Fibroblast of skin of back (primary cell): ENCODE measurements at places on chromosomes 7 and 10.

- no peak for DNase-seq
These were observed 172.4 kb upstream of the MKI67 start for GRCh38 chr10:128298587-128298986.

GRCh38 chr10:75244487-75245353 lies 9.0 kb upstream of the COMTD1 start:
- no peak for DNase-seq

GRCh38 chr7:17498230-17498629 lies 199.8 kb downstream of the AHR start:
- DNase-seq: no peak

DNA sequence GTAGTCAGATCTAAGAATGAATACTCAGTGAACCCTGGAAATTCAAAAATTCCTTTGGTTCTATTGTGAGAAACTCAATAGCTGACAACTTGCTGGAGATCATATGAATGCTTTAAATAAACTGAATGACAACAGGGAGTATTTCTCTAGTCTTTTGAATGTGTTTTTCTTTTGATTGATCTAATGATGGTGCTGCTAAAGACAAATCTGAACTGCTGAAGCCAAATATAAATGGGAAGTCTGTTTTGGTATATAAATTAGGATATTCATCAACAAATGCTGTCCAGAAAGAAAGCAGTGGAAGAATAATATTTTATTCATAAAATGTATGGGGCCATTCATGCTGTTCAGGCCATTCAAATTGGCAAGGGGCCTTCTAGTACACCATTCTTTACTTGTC lies 79.4 kb downstream of the ITGB1 start:
- no peak for DNase-seq

- DNase-seq: no peak
These were observed 35.6 kb downstream of the PITRM1 start for GRCh38 chr10:3136763-3137611.

DNA sequence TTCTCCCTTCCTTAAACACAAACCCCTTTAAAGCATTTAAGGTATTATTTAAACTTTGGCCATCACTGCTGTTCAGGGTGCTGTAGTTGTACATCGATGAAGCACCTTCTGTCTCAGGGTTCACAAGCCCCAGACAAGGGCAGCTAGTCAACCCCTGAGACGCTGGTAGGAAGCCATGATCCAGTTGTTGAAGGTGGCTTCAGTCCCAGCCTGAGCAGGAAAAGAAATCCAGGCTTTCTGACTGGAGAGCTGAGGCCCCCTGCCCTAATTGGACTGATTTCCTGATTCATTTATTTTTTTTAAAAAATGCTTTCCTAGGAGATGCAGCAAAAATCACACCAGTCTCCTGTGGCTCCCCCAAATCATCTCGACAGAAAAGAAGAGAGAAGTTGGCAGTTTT lies 15.8 kb downstream of the CPA1 start:
- DNase-seq: no peak

DNA sequence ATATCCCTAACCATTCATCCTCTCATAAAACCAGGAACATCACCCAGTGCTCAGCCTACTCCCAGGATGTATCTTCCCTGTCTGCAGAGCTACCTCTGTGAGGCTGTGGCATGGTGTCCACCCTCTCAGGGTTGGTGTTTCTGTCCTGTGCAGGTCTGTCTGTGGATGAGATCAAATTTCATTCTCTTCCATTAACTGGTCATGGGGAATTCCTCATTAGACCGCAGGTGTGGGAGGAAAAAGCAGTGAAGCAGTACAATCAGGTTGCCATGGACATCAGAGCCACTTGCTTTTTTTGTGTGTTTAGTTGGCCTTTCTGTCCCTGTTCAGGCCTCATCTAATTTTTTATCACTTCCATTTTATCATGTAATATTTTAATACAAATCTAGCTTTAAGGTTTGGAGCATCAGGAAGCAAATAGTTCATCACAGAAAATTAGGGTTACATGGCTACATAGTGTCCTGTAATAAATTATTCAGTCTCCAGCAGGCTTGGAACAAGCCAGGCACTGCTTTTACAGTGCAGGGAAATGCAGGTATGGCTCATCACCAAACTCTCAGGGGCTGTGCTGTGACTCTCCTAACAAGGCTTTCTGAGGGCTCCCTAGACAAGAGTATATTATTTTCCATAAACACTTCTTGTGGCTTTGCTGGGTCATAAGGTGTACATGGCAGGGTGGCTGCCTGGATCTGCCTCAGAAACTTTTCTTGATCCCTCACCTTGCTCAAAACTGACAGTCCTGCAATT lies 594.9 kb upstream of the IGFBP3 start:
- no peak for DNase-seq

DNA sequence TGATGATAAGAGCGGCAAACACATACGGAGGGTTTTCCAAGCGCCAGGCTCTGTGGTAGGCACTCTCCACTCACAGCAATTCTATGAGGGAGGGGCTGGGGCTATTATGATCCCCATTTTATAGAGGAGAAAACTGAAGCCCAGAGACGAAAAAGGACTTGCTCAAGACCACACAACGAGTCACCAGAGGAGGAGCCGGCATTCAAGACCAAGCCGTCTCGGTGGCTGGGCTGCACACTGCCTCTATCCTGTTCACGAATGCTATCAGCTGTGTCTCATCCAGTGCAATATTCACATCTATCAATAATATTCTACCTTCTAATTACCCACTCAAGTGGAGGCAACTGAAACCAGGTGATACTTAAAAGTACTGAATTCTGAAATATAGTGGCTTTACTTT lies 67.8 kb upstream of the NMT2 start:
- DNase-seq: peak; percentile 20

DNA sequence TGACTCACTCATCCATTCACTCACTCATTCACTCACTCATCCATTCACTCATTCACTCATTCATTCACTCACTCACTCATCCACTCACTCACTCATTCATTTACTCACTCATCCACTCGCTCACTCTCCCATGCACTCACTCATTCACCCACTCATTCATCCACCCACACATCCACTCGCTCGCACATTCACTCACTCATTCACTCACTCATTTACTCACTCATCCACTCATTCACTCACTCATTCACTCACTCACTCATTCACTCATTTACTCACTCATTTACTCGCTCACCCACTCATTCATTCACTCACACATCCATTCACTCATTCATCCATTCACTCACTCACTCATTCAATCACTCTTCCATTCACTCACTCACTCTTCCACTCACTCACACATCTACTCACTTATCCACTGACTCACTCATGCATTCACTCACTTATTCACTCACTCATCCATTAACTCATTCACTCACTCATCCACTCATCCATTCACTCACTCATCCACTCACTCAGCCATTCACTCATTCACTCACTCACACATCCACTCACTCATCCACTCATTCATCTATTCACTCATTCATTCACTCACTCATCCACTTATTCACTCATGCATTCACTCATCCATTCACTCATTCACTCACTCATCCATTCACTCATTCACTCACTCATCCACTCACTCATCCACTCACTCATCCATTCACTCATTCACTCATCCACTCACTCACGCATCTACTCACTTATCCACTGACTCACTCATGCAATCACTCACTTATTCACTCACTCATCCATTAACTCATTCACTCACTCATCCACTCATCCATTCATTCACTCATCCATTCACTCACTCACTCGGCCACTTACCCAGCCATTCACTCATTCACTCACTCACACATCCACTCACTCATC lies 74.0 kb downstream of the CARD11 start:
- no peak for DNase-seq

- DNase-seq: no peak
These were observed 18.4 kb downstream of the SLC18A2 start for GRCh38 chr10:117259279-117259678.

DNA sequence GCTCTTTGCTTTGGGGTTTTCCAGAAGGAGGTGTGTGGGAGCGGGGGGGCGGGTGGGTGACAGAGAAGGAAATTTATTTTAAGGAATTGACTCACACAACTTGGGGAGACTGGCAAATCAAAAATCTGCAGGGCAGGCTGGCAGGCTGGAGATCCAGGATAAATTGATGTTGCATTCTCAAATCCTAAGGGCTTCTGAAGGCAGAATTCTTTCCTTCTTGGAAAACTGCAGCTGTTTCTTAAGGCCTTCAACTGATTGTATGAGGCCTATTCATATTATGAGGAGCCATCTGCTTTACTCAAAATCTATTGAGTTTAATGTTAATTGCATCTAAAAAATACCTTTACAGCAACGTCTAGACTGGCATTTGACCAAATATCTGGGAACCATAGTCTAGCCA lies 1528.8 kb upstream of the LRRTM3 start:
- DNase-seq: no peak

DNA sequence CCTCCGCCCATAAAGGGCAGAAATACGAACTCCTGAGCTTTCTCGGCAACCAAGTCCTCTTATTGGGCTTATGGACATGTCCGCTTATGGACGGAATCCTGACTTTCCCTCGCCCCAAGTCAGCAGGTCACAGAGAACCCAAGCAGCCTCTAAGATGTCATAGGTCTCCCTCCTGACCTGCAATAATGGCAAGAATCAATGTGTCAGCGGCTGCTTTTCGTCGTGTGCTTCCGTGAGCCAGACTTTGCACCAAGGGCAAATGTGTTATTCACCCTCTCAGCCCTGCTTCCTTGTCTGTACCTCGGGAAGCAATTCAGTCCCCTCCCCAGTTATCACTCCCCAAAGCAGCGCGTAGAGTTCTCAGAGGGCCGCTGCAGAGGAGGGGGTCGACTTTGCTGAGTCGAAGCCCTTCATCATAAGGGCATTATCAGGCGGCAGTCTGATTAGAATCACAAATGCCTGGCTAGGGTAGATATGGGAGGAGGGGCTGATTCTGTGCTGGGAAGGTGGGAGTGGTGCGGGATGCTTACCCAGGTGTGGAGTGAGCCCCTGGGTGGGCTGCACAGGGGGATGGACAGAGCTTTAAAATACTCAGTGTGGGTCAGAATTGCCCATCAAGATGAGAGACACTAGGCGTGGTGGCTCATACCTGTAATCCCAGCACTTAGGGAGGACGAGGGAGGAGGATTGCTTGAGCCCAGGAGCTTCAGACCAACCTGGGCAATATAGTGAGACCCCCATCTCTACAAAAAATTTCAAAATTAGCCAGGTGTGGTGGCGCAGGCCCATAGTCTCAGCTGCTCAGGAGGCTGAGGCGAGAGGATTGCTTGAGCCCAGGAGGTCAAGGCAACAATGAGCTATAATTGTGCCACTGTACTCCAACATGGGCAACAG lies 36.0 kb downstream of the COL26A1 start:
- no peak for DNase-seq

DNA sequence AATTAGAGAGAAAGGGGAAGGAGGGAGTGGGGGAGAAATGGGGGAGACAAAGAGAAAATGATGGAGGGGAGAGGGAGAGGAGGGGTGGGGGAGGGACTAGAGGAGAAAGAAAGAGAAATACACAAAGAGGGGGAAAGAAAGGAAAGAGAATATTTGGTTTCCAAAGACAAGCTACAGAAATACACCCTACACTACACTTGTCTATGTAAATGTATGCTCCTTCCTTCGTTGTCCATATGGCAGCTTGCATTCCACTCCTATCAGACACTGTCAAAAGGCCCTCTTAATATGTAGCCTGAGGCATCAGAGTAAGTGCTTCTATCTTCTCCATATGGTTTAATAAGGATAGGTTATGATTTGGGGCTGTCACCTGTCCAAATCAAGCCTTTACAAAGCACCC lies 92.8 kb upstream of the FEZF1 start:
- no peak for DNase-seq
